ENCODE measurements at places on chromosomes 11 and 22. TPM values are rescaled to one million over a fixed set of nuclear protein-coding genes. Genes with fewer than 3 reads are reported as not detected.

DNA sequence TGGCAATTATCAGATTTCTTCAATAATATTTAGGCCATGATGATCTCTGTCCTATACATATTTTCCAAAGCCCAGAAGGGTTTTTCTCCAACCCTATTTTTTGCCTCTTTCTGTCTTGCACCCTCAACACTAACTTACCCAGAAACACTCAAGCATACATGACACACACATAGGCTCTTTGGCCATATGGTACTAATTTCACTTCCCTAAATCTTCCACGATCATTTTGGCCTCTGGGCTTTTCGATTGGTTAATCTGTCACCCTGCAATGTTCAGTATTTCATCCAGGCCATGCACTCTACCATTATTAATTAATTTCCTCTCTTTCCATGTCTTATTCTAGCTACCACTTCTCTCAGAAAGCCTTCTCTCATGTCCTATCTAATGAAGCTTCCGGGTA is 59.8 kb downstream of the LUZP2 start:
- no peak for DNase-seq

DNA sequence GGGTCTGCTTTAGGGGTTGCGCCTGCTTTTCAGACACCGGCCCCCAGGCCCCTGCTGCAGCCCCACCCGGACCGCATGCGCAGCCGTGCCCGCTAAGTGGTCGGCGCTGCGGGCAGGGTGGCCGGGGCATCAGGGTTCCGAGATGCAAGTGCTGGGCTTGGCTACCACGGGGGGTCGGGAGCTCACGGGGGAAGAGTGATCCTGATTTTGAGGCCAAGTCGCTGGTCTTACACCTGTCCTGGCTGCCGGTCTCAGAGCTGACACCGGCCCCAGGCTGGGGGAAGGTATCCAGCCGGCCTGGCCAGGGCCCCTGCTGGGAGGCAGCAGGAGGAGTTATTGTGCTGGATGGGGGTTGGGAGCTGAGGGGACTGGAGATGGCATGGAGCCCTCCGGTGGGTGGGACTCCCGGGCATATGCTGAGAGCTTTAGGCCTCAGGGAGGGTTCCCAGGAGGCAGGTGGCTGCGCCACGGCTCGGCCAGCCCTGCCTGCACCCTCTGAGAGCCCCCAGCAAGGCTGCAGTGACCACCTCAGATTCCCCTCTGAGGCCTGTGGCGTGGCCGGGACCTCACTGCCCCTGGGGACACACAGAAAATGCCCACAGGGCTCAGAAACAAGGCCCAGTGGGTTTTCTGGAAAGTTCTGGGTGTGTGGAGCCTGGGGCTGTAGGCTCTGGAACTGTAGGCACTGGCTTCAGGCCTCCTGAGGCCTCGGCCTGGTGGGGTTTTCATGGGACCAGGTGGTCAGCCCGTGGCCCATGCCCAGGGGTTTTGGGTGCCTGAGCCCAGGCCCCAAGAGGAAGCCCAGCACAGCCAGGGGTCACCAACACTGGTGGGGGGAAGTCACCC is 4.4 kb upstream of the MUC5AC start:
- no peak for DNase-seq

DNA sequence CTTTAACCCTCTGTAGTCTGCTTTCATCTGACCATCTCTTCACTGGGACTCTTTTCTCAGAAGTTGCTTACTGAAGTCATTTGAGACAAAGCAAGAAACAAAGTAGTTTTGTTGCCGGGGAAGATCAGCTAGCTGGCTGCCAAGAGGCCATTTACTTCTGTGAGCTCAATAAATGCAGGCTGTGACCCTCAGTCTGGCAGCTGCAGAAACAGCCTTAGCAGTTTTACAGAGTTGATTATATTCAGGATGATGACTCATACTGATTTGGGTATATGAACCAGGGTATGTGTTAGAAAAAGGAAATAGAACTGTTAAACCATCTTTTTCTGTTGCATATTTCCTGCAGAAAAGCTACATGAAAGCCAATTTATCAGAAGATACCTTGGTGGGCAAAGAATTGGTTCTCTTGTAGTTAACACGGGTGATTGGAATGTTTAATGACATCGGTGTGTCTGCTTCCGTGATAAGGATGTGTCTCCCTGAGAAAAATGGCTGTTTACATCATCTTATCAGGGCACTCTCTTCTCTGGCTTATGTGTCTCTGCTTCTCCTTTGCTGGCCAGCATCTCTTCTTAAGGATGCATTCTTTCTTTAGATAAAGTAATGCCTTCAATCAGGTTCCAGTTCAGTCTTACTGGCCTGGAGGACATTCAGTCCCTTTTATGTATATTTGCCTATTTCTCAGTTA is 18.5 kb downstream of the FIBIN start:
- DNase-seq = no peak

- no peak for DNase-seq
Observed at GRCh38 chr11:128666397-128666796, 27.5 kb upstream of the FLI1 start.

- no peak for DNase-seq
Observed at GRCh38 chr11:130937051-130937450, 20.8 kb upstream of the SNX19 start.

GRCh38 chr11:123313262-123313661 is 116.8 kb upstream of the GRAMD1B start:
- DNase-seq = no peak

- DNase-seq = no peak
Observed at GRCh38 chr11:67303835-67304411, 593 bp downstream of the SSH3 start.

DNA sequence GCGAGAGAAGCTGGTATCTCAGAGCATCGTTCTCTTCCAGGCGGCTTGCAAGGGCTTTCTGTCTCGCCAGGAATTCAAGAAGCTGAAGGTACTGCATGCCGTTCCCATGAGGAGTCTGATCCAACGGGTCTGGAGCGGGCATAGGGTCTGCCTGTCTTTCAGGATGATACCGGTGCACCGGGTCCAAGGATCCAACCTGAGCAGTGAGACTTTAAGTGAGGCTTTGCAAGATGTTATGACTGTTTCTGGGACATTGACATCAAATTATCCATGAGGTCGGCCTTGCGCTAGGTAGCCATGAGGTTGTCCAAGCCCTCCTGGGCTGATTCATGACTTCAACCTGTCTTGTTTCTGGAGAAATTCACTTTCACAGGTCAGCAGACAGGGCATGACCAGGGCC is 132.3 kb downstream of the MYO18B start:
- no peak for DNase-seq

GRCh38 chr22:19875531-19876313 is 21.0 kb upstream of the GNB1L start:
- no peak for DNase-seq

DNA sequence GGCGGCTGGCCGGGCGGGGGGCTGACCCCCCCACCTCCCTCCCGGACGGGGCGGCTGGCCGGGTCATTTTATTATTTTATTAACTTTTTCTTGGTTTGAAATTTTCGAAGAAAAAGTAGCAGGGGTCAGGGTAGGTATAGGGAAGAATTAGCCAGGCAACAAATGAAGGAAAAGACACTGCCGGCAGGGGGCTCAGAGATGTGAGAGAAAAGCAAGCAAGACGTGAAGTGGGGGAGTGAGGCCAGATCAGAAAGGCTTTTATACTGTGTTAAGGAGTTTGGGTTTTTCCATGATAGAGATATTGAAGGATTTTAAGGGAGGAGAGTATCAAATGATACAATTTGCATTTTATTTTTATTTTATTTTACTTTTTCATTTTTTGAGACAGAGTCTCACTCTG is 19.0 kb downstream of the RNF214 start:
- DNase-seq = no peak

GRCh38 chr11:107203656-107204055 is 185.4 kb upstream of the GUCY1A2 start:
- DNase-seq = no peak

DNA sequence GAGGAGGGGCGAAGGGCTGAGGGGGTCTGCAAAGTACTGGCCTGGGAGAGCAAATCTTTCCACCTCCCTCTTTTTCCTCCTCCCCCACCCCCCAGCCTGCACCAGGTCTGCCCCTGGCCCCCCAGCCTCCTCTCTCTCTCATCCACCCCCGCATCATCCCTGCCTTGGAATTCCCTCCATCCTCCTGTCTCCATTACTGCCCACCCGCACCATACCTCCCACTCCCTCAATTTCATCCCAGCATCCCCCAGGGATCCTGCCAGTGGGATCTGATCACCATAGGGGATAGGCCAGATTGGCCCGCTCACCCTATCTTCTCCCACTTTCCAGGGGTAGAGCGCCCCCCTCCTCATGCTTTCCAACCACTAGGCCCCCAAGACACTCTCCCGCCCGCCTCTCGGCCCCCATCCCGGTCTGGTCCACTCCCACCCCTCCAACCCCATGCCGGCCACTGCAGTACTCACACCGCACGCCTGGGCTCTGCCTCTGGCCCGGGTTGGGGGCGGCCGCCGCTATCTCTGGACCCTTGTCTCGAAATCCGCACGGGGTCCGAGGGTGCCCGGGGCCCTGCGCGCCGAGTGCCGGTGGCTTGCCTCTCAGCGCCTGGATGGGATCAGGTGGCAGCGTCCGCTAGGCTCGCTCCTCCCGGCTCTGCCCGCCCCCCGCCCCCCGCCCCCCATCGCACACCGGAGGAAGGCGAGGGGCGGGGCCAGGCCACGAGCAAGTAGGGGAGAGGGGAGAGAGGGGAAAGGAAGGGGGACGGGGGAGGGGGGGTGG is at the start of gene GAL3ST3:
Gene GAL3ST3 (minus strand): TSS at position 615 of the 777 bp plus-strand sequence. CDS start 3,746 bp downstream, outside the sequence.
- no peak for DNase-seq

GRCh38 chr11:134655189-134655989 is 243.3 kb upstream of the B3GAT1 start:
- no peak for DNase-seq

- peak; percentile 6 for DNase-seq
Observed at GRCh38 chr11:81380395-81380794, 1353.3 kb downstream of the FAM181B start.

DNA sequence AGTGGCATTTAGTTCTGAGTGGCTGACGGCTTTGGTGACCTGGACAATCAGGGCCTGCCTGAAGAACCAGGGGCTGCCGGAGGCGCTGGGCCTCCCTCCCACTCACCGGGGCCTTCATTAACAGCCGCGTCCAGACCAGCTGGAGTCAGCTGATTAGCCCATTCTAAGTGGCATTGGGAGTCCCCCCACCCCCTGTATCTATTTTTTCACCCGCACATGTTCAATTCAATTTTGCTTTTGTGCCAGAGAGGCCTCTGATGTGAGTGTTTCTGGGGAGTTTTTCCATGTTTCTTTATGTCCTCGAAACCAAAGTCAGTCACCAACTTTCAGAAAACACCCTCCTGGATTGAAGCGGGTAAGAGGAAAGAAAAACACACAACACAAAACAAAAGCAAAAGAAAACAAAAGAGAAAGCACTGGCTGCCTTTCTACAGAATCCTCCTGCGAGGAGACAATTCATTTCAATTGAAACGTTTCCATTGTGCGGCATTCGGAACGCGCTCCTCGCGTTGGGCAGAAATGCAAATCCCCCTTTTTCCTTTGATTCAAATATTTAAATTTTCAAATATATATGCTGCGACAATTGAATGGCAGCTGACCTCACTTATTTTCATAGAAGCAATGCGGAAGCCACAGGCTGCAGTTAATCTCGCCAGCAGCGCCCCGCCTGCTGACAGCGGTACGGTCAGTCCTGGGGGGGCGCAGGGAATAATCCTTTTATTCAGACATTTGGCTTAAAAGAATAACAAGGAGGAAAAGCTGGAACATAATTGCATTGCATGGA is 17.7 kb downstream of the CDKN1C start:
- DNase-seq = no peak

- no peak for DNase-seq
Observed at GRCh38 chr11:76863196-76863777, 2.6 kb downstream of the ACER3 start.

- no peak for DNase-seq
Observed at GRCh38 chr11:108160970-108161566, 39.7 kb downstream of the ACAT1 start.

DNA sequence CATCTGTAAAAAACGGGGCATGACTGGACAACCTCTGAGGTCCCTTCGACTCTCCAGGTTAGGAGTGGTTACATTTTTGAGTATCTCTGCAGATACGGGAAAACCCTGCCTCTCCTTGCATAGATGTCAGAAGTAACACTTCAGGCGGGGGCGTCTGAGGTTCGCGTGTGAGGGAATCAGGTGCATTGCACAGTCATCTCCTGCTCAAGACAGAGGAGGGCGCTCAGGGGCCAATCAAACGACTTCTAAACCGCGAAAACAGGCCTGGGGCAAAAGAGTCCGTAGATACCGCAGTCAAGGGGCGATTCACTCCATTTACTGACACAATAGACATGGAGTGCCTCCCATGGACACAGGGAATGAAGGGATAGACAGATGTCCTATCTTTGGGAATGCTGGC is 31.7 kb downstream of the KIRREL3 start:
- DNase-seq = no peak

DNA sequence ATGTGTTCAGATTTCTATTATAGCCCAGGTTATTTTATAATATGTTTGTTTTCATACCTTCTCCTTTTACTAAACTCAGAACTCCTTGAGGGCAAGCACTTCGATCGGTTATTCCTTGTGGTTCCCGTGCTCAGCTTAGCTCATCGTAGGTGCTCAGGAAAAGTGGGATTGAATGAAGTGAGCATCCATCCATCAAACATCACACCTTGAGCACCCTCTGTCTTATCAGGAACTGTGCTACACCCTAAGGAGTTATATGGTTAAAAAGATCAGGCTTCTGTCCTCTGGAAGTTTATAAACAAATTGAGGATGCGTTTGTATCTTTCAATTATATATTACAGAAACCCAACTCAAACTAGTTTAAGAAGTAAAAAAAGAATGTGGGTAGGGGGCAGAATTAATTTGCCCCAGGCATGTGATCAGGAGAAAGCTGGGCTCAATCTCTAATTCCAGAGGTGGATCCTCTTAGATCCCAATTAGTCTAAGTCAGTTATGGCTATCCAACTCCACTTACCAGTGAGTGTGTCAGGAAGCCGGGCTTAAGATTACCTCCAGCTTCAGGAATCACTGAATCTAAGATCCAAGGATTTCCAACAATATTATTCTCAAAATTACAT is 59.9 kb upstream of the RRAS2 start:
- peak; percentile 81 for DNase-seq

DNA sequence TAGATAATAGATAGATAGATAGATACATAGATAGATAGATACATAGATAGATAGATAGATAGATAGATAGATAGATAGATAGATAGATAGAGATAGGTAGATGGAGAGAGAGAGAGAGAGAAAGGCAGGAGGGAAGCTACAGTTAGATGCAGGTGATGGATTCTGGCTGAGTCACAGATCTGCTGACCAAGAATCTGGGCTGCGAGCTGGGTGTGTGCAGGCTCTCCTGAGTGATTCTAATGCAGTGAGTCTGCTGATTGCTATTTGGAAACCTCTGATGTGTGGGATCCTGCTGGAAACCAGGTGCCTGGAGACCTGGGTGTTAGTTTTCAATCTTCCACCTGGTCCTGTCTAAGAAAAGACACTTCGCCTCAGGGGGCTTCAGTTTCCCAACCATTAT is 1441.8 kb downstream of the TBC1D22A start:
- no peak for DNase-seq

Gene CD59
- total RNA-seq = 597 TPM

Gene SLC16A8
- total RNA-seq = not detected

Gene THOC5
- total RNA-seq = 51.3 TPM

Gene KRTAP5-1
- not detected for total RNA-seq

Gene CEP164
- 47.4 TPM for total RNA-seq

Gene GUCY1A2
- 0.12 TPM for total RNA-seq

Gene NPTXR
- 0.93 TPM for total RNA-seq

Gene BARX2
- total RNA-seq = not detected

Gene HEPN1
- total RNA-seq = not detected

Gene AQP11
- total RNA-seq = 0.27 TPM

Gene IL10RA
- not detected for total RNA-seq

Gene SULT4A1
- not detected for total RNA-seq

Gene HPX
- total RNA-seq = 0.71 TPM

Gene RELT
- total RNA-seq = 5.8 TPM

Gene INPP5J
- total RNA-seq = 0.61 TPM

Gene CYP2D6
- total RNA-seq = 3.5 TPM
